Activated T-cell treated with anti-CD3 and anti-CD28 coated beads for 24 hours (primary cell): ENCODE measurements at places on chromosomes 5 and 9.

- DNase-seq: no peak
Measured at GRCh38 chr9:453832-454231, 239.2 kb downstream of the DOCK8 start.

DNA sequence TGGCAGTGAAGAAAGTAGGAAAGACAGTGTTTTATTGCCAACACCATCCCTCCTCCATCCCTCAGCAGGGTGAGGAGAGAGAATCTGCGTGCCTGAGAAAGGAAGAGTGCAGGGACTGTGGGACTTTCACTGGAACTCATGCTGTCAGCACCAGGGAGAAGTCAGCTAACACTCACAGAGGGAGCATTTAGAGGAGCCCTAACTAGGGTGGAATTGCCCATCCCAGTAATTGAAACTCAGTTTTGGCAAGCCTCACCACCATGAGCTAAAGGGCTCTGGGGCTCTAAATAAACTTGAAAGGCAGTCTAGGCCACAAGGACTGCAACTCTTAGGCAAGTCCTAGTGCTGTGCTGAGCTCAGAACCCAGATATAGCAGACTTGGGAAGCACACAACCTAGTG lies 622.3 kb downstream of the SEMA5A start:
- DNase-seq: no peak

DNA sequence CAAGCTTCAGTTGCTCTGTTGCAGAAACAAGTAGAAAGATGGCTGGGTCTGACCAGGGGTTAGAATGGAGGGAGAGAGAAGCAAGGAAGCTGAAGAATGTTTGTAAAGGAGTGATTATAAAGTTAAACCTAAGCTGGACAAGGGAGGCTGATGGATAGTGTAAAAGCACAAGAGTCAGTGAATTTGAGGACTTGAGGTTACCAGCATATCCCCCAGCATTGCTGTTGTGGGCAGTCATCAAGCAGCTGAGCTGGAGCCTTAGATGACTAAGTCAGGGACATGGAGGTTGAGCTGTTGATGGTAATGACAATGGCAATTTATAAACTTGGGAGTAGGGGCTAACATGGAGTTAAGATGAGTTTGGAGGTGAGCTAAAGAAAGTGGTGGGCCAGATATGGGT lies 131.5 kb downstream of the ERCC6L2 start:
- DNase-seq: no peak

- DNase-seq: no peak
Measured at GRCh38 chr5:113969901-113970300, 392.0 kb upstream of the KCNN2 start.

GRCh38 chr9:75707191-75707590 lies 183.3 kb upstream of the PCSK5 start:
- DNase-seq: no peak

GRCh38 chr5:57442080-57442839 lies 40.4 kb downstream of the ACTBL2 start:
- DNase-seq: no peak

DNA sequence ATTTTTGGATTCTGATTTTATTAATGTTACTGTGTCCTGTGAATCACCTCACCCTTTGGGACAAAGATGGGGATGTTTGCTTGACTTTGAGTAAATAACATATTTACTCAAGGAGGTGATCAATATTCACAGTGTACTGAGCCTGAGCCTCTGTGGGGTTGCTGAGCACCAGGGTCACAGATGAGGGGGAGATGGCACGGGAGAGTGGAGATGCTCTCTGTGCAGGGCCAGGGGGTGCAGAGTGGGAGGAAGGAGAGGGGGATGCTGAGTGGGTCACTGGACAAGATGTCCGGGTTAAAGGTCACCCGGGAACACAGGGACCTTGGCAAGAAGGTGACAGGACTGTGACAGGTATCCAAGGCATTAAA lies 4.0 kb downstream of the SQSTM1 start:
- no peak for DNase-seq

DNA sequence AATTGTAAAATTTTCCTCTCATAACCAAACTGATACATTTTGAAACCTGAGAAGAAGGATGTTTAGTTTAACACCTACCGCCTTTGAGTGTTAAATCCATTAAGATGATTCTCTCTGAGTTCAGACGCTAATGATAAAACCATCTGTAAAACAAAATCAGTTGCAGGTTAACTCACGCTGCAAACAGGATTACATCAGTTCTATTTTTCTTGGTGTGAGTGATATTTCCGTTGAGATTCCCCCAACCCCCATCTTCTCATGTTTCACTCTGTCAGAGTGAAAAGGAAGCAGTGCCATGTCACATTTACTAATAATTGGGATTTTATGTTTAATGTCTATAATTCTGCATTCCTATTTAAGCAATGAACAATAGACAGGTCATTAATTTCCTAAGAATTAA lies 146.5 kb downstream of the FANCC start:
- no peak for DNase-seq

DNA sequence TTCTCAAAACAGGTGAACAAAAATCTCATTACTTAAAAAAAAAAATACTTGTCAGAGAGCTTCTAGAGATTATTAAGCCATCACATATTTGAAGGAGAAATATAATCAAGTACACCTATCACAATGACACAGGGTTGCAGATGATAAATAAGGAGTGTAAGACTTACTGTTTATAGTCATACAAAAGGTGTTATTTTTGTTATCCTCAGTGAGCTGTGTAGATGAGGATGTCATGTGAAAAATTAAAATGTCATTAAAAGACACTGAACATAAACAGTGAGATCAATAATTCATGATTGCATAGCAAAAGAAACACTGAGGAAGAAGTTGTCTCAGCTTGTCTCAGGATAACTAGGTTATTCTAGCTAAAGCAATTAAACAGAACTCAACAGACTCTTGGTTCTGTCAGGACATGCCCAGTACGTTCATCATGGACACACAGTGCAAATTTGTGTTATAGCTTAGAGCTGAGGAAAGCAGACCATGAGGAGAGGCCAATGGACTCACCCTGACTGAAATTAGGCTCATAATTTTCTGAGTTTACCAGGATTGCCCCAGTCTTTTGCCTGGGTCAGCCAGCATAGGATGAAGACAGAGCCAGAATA lies 1162.6 kb upstream of the C9orf72 start:
- DNase-seq: no peak

GRCh38 chr5:32589942-32590869 lies 4.8 kb downstream of the SUB1 start:
- peak; percentile 20 for DNase-seq

DNA sequence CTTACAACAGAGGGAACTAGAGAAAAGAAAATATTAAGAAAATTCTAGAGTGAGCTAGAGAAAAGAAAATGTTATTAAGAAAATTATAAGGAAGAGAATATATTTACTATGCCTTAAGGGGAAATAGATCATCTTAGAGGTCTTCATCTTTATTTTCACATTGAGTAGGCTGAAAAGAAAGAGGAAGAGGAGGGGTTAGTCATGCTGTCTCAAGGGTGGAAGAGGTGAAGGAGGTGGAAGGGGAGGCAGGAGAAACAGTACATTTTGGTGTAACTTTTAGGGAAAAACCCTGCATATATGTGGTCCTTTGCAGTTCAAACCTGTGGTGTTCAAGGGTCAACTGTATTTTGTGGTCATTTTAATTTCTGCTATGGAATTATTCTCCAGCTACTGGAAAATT lies 46.6 kb downstream of the PPIP5K2 start:
- no peak for DNase-seq

GRCh38 chr5:4901305-4901811 lies 238.8 kb upstream of the ADAMTS16 start:
- no peak for DNase-seq

- DNase-seq: no peak
Measured at GRCh38 chr5:141762790-141763368, 80.8 kb upstream of the ARAP3 start.

GRCh38 chr5:2562036-2562435 lies 189.4 kb downstream of the IRX2 start:
- DNase-seq: no peak

GRCh38 chr9:91847581-91848091 lies 102.4 kb downstream of the ROR2 start:
- no peak for DNase-seq

- DNase-seq: no peak
Measured at GRCh38 chr9:133114886-133115603, 6.0 kb downstream of the RALGDS start.

- no peak for DNase-seq
Measured at GRCh38 chr9:137230705-137231371, at the start of gene SLC34A3. Gene SLC34A3, plus strand, starts transcription at chr9:137230901. Its CDS starts 802 bp downstream, at chr9:137231703.

DNA sequence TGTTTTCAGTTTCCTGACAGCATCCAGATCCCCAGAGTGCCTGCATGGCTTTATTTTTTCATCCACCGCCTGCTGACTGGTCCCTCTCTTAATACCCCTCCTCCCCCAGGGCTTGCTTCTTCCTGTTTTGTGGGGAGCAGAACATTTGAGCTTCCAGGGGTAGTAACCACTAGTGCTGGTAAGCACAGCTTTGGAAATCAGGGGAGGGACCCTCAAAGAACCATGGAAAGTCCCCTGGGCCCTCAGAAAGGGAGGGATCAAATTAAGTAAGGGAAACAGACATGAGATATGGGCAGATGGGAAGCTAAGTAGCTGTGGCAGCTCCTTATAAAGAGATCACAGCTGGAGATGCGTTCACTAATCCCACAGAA lies 26.8 kb downstream of the GRIA1 start:
- DNase-seq: no peak

GRCh38 chr5:155826611-155827507 lies 500.1 kb upstream of the SGCD start:
- DNase-seq: no peak

DNA sequence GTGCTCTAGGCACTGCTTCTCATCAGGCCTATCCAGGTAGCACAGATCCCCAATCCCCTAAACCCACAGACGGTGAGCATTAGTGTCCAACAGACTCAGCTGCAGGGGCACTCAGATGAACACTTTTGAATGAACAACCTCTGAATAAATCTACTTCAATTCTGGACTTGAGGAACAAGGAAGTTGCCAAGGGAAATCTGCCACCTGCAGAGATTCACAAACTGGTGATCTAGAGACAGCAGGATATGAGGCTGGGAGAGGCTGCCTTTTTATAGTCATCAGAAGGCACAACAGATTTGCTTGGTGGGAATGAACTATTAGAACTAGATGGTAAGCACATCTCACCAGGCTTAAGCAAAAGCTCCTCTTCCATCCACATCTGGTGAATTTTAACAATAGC lies 7.0 kb upstream of the HK3 start:
- no peak for DNase-seq

DNA sequence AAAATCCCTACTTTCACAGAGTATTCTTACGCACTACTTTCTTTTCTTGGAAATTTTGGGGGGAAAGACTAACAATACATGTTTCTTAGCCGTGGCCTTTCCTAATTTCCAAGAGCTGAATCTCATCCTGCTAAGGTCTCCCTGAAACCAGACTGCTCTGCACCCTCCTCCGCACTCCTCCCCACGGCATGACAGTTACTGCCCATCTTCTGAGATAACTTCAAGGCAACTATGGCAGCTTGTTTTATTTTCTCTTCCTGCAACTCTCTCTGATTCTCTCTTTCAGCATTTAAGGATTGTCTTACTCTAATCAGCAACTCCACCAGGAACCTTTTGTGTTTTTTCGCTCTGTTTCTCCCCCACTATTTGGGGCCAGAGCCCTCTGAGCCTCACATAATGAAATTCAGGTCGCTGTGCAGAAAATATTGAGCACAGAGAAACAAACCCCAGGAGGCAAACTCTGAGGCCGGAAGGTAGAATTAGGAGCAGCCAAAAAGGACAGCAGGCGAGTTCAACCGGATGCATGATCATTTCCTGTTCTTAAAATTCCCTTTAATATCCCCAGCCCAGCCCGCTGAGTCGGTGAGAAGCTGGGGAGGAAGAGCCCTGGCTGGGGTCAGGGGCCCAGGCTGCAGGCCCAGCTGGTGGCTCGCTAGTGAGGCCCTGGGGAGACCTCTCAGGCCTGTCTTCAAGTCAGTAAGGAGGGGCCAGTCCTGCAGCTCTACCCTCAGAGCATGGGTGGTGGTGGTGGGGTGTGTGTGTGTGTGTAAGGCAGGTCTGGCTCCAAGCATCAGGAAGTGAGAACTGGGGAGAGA lies 213.6 kb upstream of the S1PR3 start:
- no peak for DNase-seq

DNA sequence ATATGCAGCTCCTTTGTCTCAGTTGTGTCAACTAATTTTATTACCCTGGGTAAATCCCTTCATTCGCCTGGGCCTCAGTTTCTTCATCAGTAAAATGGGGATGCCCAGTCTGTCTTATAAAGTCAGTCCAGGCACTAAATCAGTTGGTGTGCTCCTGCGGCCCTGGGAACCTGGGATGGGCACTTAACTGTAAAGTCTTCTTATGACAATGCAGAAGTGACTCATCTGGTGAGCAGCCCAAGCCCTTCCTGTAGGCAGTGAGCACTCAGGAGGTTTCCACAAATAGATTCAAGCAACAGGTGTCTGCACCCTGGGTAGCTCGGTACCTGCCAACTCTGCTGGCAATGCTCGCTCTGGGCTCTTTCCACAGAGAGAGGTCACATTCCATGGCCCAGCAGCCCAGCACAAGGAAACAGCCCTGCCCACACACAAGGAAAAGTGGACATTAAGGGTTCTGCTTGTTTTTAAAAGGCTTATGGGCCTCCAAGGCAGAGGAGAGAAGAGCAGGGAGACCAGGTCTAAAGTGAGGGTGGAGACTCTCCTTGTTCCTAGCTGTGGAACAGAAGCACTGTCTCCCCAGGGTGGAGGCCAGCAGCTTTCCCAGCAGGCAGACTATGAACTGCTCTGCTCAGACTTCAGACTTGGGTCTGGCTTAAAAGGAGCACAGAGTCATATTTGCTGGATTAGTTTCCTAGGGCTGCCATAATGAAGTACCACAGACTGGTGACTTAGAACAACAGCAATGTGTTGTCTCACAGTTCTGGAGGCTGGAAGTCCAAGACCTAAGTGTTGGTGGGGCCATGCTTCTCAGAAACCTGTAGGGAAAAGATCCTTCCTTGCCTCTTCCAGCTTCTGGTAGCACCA lies 89.7 kb upstream of the ADRA1B start:
- DNase-seq: no peak

GRCh38 chr5:134138416-134139376 lies 24.2 kb downstream of the TCF7 start:
- DNase-seq: peak; percentile 72

DNA sequence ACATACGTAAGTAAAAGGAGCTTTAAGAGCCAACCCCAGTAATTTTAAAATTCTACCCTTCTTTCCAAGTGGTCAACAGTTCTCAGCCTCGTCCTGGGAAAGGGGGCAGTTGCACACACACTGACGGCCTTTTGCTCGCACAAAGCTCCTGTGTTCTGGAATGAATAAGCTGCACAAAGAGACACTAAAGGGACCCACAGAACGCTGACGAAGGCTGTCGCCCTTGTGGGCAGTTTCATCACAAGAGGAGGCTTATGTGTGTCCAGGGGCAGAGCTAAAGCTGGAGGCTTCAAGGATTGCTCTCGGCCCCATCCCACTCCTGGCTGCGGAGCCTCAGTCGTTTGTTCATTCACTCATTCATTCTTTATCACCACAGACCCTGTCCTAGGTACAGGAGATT lies 67.0 kb upstream of the NEK6 start:
- no peak for DNase-seq
